ENCODE measurements at places on chromosomes 1 and 21.

GRCh38 chr1:218380125-218380977 is 35.2 kb downstream of the TGFB2 start:
- DNase-seq, result no peak

GRCh38 chr1:206554211-206554610 is 46.9 kb downstream of the RASSF5 start:
- DNase-seq, result no peak

DNA sequence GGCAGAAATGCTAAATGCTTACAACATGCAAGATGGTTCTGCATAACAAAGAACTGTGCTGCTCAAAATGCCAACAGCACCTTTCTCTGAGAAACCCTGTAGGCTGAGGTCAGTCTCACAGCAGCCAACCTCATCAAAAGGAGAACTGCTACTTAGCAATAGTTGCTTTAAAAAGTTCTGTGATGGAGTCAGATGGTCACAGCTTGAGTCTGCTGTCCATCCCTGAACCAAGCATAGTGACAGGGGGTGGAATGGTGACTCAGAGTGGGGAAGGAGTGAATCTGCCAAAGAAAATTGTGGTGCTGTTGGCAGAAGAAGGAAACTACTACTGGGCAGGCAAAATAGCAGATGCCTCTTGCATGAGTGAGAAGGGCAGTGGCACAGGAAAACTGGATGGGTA is 106.0 kb upstream of the FAM78B start:
- DNase-seq, result no peak

DNA sequence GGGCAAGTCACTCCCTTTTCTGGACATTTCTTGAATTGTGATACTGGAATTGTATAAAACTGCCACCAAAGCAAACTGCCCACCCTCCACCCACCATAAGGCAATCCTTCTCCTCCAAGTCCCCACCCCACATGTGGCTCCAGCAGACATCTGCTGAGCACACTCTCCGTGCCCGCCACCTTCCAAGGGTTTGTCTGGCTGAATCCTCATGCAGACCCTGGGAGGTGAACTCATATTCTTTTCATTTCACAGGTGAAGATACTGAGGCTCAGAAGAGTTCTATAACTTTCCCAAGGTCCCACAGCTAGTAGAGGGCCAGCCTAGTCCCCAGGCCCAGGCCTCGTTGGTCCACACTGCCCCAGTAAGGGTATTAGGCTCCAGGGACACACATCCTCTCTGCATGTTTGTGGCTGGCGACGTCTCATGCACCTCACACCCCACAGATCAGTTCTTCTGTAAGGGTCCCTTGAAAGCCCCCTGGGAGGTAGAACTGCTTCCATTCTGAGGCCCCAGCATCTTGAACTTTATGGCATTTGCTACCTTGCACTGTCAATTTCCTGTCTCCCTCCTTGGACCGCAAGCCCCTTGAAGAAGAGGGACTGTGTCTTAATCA is 14.1 kb downstream of the CNTN2 start:
- no peak for DNase-seq

- no peak for DNase-seq
Observed at GRCh38 chr1:185914089-185914488, 179.9 kb downstream of the HMCN1 start.

GRCh38 chr21:35227786-35228185 is 178.7 kb upstream of the RUNX1 start:
- peak; percentile 89 for DNase-seq

DNA sequence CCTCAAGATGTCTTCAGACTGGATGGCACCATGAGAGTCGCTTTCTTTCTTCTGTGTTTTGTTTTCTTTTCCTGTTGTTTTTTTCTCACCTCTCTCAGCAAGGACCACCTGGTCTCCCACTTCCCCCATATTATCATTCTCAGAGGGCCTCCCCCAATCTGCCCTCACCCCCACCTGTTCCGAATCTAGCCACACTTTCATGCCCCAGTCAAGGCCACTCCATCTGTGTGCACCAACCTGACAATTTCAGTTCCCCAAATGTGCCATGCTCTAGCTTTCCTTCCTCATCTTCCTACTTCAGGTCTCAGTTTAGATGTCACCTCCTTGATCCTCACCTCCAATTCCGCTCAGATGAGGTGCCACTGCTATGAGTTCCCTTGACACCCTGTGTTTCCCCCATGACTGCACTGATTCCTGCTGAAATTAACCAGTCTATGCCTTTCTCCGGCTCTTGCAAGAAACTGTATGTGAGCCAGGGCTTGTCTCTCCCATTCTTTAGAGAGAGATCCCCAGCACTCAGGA is 146.2 kb downstream of the PLPP3 start:
- DNase-seq, result no peak

GRCh38 chr1:172727956-172728603 is 69.2 kb downstream of the FASLG start:
- DNase-seq, result no peak

- DNase-seq, result no peak
Observed at GRCh38 chr1:24089027-24089742, 22.8 kb downstream of the MYOM3 start.

DNA sequence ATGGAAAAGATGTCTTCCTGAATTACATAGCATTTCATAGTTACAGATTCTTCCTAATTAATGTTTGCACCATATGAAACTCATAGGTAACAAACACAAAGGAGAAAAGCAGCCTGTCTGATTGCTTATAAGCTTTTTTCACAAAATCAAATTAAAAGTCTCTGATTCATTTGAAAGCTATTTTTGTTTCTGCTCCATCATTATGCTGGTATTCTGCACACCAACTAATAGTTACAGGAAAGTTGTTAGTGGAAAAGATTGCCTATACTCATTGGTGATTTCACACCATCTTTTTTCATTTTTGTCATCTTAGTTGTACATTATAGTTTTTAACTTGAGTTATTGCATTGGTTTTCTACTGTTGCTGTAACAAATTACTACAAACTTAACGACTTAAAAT is 70.0 kb downstream of the PRKAA2 start:
- no peak for DNase-seq

- no peak for DNase-seq
Observed at GRCh38 chr1:173663159-173663558, 6.5 kb downstream of the ANKRD45 start.

GRCh38 chr1:19646377-19647319 is 2.5 kb downstream of the NBL1 start:
- no peak for DNase-seq

- DNase-seq, result no peak
Observed at GRCh38 chr1:10632691-10633090, 157.9 kb downstream of the PEX14 start.

DNA sequence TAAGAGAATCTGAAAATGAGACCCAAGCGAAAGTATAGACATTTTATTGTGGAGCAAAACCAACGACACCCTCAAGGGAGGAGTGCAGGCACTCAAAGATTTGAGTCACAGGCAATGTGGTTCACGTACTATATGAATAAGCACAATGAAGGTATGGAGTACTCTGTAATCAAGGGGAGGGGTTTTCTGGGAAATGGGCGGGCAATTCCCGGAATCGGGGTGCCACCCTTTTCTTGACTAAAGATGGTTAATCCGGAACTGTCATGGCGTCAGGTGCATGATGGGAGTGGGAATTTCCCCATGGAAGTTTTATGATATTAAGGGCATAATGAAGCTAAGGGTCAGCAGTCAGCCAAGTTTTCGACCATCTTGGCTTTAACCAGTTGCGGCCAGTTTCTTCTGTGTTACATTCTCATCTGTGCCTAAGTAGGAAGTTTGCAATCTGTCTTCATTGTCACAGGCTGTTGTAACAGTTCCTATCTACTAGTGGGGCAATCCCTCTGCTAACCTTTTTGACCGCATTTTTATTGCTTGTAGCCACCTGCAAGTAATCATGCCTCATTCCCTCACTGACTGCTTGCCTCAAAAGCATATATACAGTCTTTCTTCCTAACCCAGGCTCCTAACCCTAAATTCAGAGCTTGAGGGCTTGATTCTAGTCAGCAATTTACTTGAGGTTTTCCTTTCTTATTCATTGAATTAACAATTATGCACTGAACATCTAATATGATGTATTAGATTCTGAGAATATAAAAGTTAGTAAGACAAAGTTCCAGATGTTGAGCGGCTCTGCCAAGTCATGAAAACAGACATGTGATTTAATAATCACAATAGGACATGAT is 775 bp upstream of the AIM2 start:
- DNase-seq, result no peak

GRCh38 chr1:115955228-115955627 is 21.1 kb upstream of the SLC22A15 start:
- DNase-seq, result no peak

- DNase-seq, result no peak
Observed at GRCh38 chr1:23168079-23168444, 594 bp downstream of the LUZP1 start.

- DNase-seq, result no peak
Observed at GRCh38 chr1:167763525-167764220, 41.9 kb downstream of the MPZL1 start.

GRCh38 chr1:64653466-64653865 is 91.4 kb upstream of the RAVER2 start:
- no peak for DNase-seq

DNA sequence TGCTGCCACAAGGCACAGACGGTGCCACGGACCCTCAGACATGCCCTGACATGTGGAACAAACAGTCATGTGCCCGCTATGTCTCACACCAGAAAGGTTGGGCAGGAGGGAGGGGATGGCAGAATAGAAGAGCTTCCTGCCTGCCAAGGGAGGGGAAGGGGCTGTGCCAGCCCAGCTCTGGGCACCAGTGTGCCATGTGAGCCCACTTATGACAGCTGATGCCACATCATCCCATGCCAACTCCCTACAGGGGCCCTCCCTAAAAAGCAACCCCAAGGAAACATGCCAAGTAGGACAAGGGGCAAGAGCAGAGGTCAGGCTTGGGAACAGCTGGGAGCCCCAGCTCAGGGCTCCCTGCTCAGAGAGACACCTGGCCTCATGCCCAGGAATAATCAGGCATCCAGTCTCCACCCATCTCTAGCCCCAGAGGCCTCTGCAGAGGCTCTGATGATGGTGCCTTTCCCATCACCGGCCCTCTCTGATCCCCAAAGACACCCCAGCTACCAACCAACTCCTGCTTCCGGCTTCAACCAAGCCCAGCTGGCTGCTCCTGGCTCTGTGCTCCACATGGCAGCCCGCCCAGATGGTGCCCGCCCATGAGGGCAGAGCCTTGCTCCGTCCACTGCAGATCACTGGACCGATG is 10.3 kb downstream of the ADGRB2 start:
- DNase-seq, result peak; percentile 96

DNA sequence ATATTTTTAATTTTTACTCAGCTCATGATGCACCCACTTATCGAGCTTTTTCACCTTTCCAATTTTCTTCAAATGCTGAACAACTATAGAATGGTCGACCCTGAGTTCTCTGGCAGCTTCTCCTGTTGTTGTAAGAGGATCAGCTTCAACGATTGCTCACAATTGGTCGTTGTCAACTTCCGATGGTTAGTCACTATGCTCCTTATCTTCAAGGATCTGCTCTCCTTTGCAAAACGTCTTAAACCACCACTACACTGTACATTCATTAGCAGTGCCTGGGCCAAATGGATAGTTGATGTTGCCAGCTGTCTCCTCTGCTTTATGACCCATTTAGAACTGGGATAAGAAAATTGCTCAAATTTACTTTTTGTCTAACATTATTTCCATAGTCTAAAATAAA is 385.9 kb upstream of the LYPLAL1 start:
- no peak for DNase-seq

- DNase-seq, result no peak
Observed at GRCh38 chr1:980137-980571, 1.7 kb downstream of the PERM1 start.

DNA sequence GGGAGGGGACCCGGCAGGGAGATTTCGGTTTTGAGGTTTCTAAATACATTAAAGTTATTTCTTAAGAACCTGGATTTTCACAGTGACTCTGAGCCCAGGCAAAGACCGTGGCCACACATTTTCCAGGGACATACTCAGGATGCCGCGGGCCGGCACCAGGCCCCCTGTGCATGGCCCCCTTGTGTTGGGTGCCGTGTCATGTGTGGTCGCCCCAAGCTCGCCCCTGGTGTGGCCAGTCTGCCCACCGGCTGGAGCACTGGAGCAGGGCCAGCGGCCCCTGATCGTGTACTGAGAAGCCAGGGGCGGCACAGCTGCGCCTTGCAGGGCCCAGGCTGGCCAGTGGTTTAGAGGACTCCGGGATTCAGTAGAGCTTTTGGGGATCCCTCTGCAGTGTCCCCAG is 26.6 kb downstream of the ARHGEF16 start:
- no peak for DNase-seq

DNA sequence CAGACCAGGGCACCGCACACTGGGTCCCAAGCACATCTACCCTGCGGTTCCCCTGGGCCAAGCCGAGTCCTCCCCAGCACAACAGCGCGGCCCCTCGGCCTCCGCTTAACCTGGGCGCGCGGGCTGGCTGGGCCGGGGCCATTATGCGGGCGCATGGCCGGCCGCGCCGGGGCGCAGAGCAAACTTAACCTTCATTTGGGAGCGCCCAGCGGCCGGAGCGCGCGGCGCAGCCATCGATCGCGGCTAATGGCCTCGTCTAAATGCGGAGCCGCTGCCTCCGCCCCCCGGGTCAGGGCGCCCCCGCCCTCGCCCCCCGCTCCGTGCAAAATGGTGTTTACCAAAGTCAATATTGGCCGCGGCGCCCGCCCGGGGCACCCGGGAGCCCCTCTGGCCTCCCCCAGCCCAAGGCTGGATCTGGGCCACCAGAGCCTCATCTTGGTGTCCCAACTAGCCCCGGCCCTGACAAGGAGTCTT is 272.1 kb downstream of the TRABD2B start:
- DNase-seq, result no peak

- DNase-seq, result no peak
Observed at GRCh38 chr1:8523666-8524206, 205.8 kb downstream of the SLC45A1 start.

DNA sequence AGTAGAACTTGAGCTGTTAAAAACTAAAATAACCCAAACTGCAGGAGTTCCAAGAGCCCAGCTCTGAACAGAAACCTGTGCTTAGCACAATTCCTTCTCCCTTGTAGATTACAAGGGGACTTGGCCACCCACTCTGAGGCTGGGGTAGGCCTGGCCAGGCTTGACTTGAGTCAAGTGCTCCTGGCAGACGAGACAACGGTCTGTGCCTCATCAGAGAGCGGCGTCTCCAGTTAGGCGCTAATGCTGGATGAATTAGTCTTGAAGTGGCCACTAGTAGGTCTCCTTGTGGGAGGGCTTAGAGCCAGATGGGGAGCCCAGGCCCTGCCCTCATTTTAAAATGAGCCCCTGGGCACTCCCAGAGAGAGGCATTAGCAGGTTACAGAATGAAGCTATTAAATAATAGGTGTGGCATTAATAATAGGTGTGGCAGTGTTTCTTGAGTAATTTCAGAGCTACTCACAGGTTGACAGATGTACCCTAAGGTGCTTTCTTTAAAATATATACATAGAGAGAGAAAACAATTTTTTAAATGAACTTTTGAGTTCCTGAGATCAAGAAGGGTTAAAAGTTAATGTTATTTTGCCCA is 1.1 kb downstream of the EEIG2 start:
- DNase-seq, result peak; percentile 65

GRCh38 chr1:56451491-56451890 is 127.9 kb downstream of the PLPP3 start:
- DNase-seq, result no peak
